ENCODE measurements at places on chromosomes 5 and 9. TPM values are rescaled to one million over a fixed set of nuclear protein-coding genes. Genes with fewer than 3 reads are reported as not detected.

DNA sequence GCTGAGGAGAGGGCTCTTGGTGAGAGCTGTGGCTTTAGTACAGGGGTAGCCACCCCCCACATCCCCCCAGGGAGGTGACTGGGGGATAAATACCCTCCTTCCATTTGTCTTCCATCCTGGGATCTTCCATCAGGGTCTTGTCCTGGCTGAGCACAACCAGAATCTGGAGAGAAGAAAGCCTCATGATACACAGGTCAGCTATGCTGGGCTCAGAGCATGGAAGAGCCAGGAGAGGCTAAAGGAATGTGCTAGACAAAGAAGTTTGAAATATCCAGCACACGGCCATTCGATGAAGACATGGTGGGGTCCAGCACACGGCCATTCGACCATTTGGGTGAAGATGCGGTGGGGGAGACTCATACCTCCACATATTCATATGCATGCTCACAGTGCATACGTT, 30.0 kb downstream of the ROPN1L start:
- DNase-seq: no peak

- no peak for DNase-seq
Observed at GRCh38 chr9:117325831-117326230, 89.0 kb downstream of the ASTN2 start.

- DNase-seq: no peak
Observed at GRCh38 chr5:125538469-125538868, 792.0 kb upstream of the ZNF608 start.

- no peak for DNase-seq
Observed at GRCh38 chr5:130104895-130105688, 200.8 kb downstream of the CHSY3 start.

Gene ZNF883
- 0.08 TPM for total RNA-seq

Gene STC2
- total RNA-seq: 0.65 TPM

Gene SLC6A19
- total RNA-seq: 0.73 TPM
